A673 (cell line): ENCODE measurements at places on chromosomes 1 and 21.

GRCh38 chr1:184385865-184386311 lies 941 bp upstream of the C1orf21 start:
- no peak for DNase-seq

- DNase-seq, result no peak
Measured at GRCh38 chr21:44762221-44763049, 39.2 kb downstream of the UBE2G2 start.

- no peak for DNase-seq
Measured at GRCh38 chr1:6188466-6188865, 8.3 kb upstream of the CHD5 start.

GRCh38 chr1:23100074-23100748 lies 68.4 kb downstream of the LUZP1 start:
- DNase-seq, result peak; percentile 32

- DNase-seq, result no peak
Measured at GRCh38 chr1:245810789-245811337, 656.1 kb downstream of the KIF26B start.

DNA sequence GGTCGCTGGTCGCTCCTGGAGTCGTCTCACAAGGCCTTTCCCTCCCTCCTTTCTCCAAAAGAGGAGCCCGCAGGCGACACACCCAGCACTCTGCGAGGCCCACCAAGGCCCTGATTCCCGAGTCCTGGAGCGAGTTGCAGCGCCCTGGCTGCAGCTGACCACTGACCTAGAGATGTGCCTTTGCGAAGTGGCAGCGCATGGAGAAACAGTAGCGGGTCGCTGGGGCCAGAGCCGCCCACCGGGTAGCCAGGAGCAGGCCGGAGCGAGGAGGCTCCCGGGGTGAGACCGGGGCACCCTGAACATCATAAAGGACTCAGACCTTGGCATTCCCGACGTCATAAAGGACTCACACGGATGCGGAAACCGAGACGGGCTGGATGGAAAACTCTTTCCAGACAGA lies 10.3 kb upstream of the NBPF11 start:
- DNase-seq, result no peak

DNA sequence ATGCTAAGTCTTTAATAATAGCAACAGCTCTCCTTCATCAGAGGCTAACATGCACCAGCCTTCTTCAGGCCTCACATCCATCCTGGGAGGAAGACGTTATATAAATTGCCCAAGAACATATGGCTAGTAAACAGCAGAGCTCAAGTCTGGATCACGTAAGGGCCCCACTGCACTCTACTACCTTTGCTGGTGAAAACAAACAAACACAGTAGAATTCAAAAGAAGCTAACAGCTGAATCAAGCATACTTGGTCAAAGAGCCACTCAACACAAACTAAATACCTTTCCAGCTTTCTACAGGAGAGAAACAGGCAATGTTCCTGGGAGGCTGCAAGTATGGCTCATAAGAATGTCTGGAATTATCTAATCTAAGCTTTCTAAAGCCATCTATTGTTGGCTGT lies 66.0 kb downstream of the WLS start:
- no peak for DNase-seq

- no peak for DNase-seq
Measured at GRCh38 chr1:1250786-1251284, 4.3 kb upstream of the C1QTNF12 start.

GRCh38 chr1:53979712-53980450 lies 33.7 kb downstream of the LRRC42 start:
- DNase-seq, result no peak

DNA sequence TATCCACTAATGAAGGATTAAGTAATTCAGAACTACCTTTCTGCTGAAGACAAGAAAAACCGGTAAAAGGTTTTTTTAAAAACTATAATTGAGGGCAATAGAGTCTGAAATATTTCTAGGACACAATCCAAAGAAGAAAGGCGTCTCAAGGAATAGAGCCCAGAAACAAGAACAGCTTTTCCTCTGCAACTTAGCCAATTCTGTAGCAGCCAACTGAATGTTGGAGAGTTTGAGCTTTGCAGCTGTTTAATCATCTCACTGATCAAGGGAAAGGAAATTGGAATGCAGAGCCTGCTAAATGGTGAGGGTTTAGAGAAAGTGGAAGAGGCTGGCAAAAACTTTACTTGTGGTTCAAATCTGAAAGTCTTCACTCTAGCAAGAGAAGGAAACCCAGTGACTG lies 818.9 kb downstream of the KCNT2 start:
- no peak for DNase-seq

- no peak for DNase-seq
Measured at GRCh38 chr1:209483691-209484090, 99.8 kb upstream of the CAMK1G start.

GRCh38 chr1:85450832-85451231 lies 14.1 kb downstream of the DDAH1 start:
- no peak for DNase-seq

DNA sequence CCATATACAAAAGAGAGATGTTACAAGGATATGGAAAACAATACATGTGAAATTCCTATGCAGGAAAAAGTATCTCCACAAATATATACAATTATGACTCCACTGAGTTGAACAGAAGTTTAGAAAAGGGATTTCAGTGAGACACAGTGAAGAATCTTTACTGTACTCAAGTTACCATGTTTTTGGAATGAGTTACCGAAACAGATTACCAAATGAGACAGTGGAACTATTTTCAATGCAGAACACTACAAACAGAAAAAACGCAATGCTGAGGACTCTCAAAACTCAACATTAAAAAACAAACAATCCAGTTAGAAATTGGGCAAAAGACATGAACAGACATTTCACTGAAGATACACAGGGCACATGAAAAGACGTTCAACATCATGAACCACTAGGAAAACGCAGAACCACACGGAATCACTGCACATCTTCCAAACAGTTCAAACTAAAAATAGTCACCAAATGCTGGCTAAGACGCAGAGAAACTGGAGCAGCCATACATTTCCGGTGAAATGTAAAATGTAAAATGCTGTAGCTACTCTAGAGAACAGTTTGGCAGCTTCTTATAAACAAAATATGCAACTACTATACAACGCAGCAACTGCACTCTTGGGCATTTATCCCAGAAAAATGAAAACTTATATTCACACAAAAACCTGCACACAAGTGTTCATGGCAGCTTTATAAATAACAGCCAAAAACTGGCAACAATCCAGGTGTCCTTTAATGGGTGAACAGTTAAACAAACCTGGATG lies 118.7 kb downstream of the UBR4 start:
- no peak for DNase-seq

DNA sequence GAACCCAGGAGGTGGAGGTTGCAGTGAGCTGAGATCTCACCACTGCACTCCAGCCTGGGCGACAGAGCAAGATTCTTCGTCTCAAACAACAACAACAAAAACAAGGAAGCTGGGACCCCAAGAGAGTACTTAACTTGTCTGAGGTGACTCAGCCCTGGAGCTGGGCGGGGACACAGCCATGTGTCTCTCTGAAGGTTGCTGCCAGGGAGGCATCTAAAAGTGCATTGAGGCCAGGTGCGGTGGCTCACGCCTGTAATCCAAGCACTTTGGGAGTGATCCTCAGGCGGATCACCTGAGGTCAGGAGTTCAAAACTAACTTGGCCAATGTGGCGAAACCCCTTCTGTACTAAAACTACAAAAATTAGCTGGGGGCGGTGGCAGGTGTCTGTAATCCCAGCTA lies 7.7 kb downstream of the IFI6 start:
- DNase-seq, result no peak

GRCh38 chr1:23194119-23194984 lies 22.9 kb downstream of the HTR1D start:
- no peak for DNase-seq

DNA sequence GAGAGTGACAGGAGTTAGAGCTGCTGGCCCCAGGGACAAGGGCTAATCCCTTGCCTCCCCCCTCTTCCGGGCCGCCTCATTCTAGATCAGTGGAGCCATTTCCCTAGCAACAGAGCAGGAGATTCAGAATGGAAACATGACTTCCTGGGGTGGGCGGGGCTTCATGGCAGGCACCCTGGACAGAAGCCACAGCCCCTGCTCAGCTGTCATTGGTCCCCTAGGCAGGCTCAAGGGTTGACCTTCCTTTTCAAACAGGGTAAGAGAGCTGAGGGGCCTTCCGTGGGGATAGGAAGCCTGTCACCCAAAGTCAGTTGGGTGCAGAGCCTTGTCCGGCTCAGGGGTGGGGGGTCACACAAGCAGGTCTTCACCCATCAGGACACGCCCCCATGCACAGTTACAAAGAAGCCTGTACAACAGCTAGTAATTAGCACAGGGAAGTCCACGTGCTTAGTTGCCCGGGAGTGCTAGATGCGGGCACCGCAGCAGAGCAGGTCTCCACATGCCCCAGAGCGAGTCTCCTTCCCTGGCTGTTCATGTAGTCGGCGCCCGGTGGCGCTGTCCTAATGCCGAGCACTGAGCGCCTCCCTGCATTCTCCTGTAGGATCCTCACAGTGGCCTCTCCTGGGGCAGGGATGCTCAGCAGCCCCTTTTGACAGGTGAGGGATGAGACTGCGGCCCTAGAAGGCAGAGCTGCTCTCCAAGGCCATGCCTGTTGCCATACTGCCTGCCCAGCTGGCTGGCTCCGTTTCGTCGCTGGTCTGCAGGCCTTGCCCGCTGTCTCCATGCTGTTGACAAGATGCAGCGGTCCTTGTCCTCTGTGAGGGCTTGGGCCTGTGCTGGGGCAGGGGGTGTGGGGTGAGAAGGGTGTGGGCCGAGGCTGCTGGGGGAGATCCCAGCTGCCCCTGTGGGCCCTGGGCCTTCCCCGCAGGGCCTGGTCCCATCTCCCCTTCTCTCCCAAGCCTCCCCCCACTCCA lies 5.1 kb downstream of the TMEM201 start:
- DNase-seq, result peak; percentile 97

GRCh38 chr1:26759531-26759930 lies 28.2 kb upstream of the PIGV start:
- DNase-seq, result no peak

- DNase-seq, result no peak
Measured at GRCh38 chr1:55060133-55060999, 21.0 kb downstream of the PCSK9 start.

- peak; percentile 64 for DNase-seq
Measured at GRCh38 chr1:174982971-174983689, 16.6 kb upstream of the CACYBP start.

- DNase-seq, result no peak
Measured at GRCh38 chr21:31110430-31110829, 72.2 kb upstream of the KRTAP19-8 start.

DNA sequence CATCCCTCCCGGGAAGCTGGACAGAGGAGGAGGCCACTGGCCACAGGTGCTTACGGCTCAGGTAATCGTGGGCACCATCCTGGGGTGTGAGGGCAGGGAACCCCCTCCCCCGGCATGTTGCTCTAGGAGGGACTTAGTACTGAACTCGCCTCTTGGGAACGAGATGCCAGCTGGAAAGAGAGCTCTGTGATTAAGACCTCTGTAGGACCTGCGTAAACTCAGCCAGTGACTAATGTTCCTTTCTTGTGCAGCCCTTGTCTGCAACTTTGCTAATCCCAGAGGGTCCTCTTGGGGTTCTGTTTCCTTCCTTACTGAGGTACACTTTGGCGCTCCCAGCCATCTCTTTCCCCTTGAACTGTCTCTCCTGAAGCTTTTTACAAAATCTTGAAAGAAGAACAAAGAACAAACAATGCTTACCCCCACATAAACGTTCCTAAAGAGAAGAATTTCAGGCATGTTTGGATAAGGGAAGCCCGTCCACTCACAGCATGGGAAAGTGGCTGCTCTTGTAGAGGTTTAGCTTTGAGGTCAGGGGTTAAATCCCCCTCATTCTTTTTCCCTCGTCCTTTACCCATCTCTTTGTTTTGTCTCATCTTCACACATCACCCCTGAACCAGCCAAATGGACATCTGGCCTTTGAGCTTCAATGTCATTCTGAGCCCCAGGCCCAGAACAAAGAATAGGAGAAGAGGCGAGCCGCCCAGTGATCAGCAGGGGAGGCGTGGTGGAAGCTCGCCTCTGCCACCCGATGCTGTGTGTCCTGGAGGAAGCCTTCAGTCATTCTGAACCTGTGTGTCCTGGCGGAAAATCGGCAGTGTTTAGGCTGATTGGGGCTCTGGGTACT lies 37.4 kb downstream of the CITED4 start:
- DNase-seq, result no peak

DNA sequence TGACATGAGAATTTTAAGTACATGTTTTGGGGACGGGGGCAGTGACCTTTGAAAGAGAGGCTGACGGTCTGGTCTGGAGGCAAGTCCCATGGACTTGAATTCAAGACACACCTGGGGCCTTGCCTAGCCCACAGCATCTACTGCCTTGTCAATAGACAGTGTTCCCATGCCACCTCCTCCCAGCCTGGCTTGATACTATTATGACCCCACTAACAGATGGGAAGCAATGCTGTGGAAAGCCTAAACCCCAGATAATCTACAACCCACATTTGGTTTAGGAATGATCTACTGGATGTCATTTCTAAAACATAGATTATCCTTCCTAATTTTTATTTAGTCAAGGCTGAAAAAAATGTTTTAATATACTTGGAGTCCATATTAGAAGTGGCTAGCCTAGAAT lies 17.8 kb upstream of the NFASC start:
- no peak for DNase-seq

- no peak for DNase-seq
Measured at GRCh38 chr1:37465593-37466517, 8.5 kb upstream of the ZC3H12A start.
